A549 (cell line): ENCODE measurements at places on chromosomes 1 and 21.

- no peak for DNase-seq
These were observed 26.2 kb downstream of the SZT2 start for GRCh38 chr1:43415901-43416300.

DNA sequence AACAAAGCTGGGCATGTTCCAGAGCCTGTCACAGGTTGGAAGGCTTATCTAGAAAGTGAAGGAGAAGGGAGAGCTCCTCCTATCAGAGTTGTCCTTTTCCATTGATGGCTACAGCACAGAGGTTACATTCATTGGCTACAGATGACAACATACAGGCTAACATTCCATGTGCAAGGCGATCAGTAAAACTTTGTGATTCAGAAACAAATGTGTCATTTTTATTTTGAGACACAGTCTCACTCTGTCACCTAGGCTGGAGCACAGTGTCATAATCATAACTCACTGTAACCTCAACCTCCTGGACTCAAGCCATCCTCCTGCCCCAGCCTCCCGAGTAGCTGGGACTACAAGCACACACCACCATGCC is 32.6 kb downstream of the TRIM67 start:
- peak; percentile 56 for DNase-seq

- DNase-seq, result no peak
These were observed 66.3 kb upstream of the LRRC8D start for GRCh38 chr1:89754518-89754917.

DNA sequence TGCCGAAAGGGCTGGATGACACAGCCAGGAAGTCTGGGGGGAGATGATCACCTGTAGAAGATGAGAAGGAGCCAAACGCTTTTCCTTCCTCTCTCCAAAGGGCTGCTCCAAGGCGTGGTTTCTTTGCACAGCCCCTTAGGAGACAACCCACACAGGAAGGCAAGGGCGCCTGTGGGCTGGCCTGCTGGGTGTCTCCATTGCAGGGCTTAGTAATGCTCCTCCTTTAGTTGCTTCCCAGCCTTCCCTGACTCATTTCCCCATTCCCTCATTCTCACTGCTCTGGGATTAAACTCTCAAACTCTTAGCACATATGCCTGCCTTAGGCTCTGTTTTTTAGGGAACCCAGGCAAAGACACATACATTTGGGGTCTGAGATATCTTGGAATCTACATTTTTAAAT is 1.7 kb upstream of the CLCA1 start:
- no peak for DNase-seq

- no peak for DNase-seq
These were observed 33.5 kb upstream of the IL19 start for GRCh38 chr1:206736878-206737728.

DNA sequence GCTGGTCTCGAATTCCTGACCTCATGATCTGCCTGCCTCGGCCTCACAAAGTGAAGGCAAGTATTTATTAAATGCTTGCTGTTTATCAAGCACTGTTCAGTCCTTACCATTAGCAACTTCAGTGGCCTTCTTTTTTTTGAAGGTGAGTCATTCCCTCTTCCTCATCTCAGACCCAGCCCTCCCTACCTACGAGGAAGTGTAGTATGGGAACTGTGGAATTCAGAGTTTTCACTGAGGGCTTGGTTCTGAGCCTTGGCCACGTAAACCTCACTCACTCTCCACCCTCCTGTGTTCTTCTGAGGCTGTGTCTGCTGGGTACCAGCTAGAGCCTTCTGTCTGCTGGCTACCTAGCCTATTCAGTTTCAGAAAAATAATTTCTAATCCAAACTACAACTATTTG is 218.3 kb upstream of the SGIP1 start:
- peak; percentile 27 for DNase-seq

DNA sequence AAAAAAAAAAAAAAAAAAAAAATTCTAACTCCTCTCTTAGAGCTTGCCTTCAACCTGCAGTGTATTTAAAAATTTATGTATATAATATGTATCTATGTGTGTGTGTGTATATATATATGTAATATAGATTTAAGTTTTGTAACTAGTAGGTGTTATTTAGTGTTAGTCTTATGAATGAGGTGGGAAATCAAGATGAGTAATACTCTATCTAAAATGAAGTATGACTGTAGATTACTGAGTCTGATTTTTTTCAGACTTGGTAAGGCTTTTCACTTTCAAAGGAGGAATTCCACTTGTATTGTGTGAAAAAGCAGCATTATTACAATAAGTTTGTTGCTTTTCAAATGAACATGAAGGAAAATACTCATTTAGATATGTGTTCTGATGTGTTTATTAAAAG is 5.4 kb upstream of the DNM3 start:
- DNase-seq, result no peak

GRCh38 chr21:17795146-17796036 is 23.8 kb downstream of the C21orf91 start:
- no peak for DNase-seq

GRCh38 chr1:230421481-230421880 is 4.7 kb downstream of the PGBD5 start:
- DNase-seq, result no peak

- DNase-seq, result no peak
These were observed 97.3 kb downstream of the MAP3K21 start for GRCh38 chr1:233424779-233425178.

DNA sequence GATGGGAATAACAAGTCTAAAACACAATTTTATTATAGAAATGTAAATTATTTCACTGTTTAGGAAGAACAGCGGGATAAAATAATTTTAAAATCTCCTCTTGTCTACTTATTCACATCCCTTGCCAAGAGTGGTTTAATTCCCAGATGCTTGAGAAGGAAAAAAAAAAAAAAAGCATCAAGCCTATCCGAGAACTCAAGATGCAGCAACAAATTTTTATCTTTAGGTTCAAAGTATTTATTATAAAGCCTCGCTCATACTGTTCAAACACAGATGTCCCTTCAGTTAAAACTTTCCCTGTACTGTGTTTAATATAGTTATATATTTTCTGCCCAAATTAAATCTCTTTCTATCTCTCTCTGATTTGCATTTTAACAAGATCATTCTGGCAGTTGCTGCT is 1615.8 kb downstream of the PLA2G4A start:
- DNase-seq, result no peak

DNA sequence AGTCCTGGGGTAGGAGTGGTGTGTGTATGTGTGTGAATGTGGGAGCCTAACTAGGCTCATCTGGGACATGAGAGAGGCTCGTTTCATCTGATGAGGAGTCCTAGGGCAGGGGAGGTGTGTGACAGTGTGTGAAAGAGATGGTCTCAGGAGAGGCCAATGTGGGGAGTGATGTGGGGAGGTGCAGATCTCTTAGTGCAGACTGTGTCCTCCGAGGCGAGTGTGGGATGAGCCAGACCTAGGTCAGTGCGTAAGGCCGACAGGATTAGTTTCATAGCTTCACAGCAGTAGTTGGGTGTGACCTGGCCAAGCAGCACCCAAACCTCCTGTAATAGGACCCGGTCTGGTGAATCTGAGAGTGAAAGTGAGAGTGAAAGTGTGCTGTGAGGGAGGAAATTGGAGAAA is 94.7 kb downstream of the LIPI start:
- no peak for DNase-seq

DNA sequence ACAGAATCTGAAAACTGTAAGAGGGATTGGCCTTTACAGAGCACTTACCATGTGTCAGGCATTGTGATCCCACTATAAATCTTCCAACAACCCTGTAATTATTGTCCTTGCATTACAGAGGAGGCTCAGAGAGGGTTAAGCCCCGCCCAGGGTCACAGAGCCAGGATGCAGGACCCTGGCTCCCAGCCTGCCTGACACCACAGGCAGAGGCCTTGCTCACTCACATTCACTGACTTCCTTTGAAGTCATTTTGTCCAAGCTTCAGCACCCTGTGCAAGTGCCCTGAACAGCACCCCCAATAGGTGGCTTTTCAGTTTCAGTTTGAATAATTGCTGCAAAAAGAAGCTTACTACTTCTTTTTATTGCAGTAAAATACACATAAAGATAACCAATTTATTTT is 256.8 kb upstream of the NFIA start:
- DNase-seq, result no peak

GRCh38 chr1:231964961-231965360 is 338.4 kb downstream of the DISC1 start:
- DNase-seq, result no peak

- DNase-seq, result no peak
These were observed 136.2 kb upstream of the TIAM1 start for GRCh38 chr21:31480228-31480627.

DNA sequence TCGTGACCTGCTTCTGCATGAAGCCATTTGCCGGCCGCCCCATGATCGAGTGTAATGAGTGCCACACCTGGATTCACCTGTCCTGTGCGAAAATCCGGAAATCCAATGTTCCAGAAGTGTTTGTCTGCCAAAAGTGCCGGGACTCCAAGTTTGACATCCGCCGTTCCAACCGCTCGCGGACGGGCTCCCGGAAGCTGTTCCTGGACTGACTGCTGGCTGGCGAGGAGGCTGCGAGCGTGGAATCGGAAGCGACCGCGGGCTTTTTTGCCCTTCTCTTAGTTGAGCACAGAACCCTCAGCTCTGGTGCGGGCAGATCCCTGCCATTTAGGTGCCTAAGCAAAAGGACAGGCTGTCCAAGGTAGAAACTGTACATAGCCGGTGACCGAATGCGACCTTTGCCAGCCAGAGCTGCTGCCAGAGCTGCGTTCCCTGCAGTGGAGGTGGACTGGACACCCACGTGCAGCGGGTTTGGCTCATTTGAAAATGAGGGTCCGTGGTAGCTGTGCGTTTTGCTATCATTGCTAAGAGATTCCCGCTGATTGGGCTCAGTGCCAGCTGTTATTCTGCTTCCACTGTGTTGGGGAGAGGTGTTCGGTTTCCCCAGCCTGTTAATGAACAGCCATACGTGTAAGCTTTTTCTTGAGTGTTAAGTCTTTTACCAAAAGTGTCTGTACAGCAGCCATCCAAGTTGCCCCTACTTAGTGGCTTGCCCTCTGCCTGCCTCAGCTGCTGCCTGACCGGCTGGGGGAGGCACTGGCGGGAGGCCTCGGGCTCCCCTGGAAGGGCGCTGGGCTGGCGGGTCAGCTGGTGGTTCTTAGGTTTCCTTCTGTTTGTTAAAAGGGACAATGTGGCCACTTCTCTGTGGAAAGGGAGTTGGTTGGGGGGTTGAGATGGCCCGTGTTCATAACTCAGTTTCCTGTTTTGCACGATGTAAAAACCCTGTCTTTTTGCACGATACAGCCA is 3.0 kb upstream of the THAP3 start:
- DNase-seq, result no peak

DNA sequence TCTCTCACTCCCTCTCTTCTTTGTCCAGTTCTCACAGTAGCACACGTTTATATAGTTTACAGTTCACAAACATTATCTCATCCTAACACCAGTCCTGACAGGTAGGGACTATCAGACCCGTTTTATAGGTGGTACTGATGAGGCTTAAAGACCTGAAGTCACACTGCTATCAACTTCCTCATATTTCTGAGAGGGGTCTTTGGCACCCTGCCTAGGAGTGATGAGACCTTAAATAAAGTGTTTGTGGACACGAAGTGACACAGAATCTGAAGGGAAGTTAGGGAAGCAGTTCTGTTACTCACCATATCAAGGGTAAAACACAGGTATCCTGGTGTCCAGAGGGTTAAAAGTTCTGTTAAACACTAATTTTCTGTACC is 590 bp upstream of the TACSTD2 start:
- DNase-seq, result no peak

- no peak for DNase-seq
These were observed 21.6 kb downstream of the ROR1 start for GRCh38 chr1:63795455-63795854.

DNA sequence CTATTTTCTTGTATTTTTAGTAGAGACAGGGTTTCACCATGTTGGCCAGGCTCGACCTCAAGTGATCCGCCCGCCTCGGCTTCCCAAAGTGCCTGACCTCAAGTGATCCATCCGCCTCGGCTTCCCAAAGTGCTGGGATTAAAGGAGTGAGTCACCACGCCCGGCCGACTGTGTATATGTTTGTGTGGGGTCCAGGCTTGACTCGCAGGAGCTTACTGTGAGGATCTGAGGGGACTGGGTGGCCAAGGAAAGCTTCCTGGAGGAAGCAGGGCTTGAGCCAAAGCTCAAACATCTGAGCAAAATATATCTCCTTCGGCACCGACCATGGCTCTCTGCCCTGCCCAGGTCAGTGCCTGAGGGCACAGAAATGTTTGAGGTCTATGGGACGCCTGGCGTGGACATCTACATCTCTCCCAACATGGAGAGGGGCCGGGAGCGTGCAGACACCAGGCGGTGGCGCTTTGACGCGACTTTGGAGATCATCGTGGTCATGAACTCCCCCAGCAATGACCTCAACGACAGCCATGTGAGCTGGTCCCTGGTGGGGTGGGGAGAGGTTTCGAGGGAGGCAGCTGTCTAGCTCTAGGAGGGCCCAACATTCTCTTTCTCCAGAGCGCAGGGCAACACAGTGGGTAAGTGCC is 10.5 kb downstream of the PADI3 start:
- DNase-seq, result no peak

DNA sequence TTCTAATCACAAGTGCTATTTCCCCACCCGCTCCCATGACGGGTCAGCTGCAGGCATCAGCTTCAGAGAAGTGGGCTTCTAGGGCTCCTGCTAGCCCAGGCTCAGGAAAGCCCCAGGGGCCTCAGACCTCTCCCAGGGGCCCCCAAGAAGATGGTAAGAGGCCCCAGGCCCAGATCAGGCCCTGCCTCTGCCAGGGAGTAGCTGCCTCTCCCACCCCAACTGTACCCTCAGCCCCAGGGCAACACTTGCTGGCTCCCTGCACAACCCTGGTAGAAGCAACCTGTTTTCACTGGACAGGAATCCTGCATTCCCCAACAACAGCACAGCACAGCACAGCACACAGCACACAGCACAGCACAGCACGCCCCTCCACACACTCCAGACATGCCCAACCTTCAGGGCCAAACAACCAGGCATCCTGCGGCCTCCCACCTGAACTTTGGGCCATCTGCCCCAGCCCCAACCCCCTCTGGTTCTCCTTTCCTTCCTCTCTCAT is 6.5 kb downstream of the BLACAT1 start:
- no peak for DNase-seq

- DNase-seq, result no peak
These were observed 35.7 kb downstream of the PTP4A2 start for GRCh38 chr1:31902510-31902860.

- no peak for DNase-seq
These were observed 359.8 kb upstream of the KAZN start for GRCh38 chr1:14238472-14239307.

GRCh38 chr1:38991638-38992411 is 749 bp downstream of the AKIRIN1 start:
- DNase-seq, result peak; percentile 31

DNA sequence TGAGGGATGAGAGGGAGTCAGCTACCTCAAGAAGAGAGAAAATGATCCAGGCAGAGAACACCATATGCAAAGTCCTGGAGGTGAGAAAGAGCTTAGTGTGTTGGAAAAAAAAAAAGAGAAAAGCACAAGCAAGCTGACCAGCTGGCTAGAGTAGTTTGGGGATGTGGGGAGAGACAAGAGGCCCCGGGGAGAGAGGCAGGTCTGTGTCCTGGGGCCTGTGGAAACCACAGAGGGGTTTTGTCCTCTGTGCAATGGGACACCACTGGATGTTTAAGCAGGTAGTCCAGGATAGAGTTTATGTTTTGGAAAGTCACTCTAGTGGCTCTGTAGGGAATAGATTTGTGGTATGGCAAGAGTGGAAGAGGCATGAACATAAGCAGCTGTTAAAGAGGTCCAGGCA is 14.4 kb upstream of the CHI3L1 start:
- DNase-seq, result no peak
